ENCODE measurements at places on chromosomes 4 and X.

DNA sequence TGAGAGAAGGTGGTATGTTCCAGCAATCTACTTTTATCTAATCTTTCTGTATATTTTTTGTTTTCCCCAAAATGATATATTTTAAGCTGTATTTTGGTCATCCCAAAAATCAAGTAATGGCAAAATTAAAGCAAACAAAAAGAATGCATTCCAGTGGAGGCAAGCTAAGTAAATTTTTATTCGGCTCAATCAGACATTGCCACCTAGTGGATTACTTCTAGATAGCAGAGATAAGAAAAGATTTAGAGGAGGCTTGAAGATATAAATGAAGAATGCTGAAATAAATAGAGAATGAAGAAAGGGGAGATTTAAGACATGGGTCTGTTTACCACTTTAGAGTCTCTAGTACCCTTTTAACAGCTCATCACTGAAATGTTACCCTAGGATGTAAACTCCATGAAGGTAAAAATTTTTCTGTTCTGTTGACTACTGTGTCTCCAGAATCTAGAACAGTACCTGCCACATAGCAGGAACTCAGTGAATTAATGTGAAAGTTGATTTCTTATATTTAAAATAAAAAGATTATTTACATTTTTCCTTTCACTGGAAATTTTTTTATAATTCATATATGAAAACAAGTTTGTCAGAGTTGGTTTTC is 110.9 kb upstream of the ANK2 start:
- peak; percentile 43 for DNase-seq

GRCh38 chrX:133849676-133850075 is 135.7 kb downstream of the GPC3 start:
- DNase-seq, result no peak

- peak; percentile 56 for DNase-seq
These were observed 21.7 kb upstream of the MFAP3L start for GRCh38 chr4:170047771-170048354.

- no peak for DNase-seq
These were observed 132.1 kb upstream of the RAPGEF2 start for GRCh38 chr4:158970812-158971211.

DNA sequence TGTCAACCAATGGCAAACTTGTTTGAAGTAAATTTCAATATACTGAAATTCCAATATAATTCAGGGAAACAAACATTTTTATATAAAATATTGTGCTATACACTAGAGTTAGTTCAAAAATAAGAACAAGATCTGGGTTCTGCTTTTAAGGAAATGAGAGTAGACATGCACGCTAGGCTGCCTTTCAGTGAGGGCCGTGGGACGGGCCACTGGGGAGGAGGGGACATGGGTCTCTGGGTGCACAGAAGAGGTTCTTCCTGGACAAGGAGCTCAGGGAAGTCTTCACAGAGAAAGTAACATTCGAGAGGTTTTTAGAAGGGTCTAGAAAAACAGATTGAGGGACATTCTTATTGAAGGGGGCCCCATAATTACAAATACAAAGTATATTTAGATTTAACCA is 64.4 kb downstream of the SHROOM3 start:
- no peak for DNase-seq
